ENCODE measurements at places on chromosomes 6 and 20. TPM values are rescaled to one million over a fixed set of nuclear protein-coding genes. Genes with fewer than 3 reads are reported as not detected.

- no peak for DNase-seq
These were observed 111.8 kb downstream of the PSMB1 start for GRCh38 chr6:170441316-170441715.

The C4A gene
- total RNA-seq = 146 TPM

The RSPO3 gene
- 5.2 TPM for total RNA-seq

DNA sequence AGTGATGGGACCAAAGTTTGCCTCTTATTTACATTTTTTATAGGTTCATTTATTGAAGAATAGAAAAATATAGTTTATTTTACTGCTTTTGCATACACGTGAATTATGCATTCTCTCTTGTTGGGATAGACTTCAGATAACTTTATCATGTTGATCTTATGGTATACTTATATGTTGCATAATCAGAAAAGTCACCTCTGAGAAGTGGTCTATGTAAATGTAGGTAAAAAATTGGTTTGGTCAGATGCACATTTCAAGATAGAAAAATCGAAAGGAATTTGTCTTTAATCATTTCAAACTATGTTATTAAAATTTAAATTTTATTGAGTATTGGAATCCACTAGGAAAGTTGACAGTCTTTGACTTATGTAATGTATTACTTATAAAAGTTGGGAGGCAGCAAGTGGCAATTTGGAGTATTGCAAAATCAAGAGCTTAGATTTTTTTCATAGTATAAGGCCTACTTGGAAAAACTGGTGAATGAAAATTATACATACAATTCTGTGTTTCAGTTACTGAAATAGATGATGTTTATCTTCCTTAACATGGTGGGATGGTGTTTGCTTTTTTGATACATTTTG lies 2.4 kb downstream of the PHF3 start:
- no peak for DNase-seq

DNA sequence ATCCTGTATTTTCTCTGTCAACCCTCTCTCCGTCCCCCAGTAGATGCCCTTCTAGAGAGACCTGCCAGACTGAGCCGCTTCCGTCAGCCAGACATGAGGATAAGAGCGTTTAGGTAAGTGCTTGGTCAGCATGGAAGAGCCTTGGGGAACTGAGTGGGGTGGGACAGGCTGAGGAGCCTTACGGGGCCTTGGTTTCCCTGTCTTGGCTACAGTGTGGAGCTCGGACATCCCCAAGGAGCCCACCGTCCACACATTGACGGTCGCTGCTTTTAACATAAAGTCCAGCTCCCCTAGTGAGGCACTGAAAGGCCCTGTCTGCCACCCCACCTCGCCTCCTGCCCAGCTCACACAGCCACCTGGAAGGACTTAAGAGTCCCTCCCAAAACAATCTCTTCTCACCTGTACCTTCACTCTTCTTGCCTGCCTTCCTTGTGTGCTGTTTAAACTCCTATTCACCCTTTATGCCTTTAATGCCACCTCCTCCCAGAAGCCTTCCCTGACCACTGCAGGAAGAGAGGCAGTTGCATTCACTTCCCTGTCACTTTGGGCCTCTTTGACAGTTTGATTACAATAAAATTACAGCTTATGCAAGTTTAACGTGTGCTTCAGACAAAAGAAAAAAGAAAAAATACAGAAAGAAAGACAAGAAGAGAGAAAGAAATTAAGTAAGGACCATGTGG lies 42.3 kb downstream of the PDYN start:
- no peak for DNase-seq

GRCh38 chr20:3203315-3204123 lies 963 bp downstream of the DDRGK1 start:
- DNase-seq = no peak

DNA sequence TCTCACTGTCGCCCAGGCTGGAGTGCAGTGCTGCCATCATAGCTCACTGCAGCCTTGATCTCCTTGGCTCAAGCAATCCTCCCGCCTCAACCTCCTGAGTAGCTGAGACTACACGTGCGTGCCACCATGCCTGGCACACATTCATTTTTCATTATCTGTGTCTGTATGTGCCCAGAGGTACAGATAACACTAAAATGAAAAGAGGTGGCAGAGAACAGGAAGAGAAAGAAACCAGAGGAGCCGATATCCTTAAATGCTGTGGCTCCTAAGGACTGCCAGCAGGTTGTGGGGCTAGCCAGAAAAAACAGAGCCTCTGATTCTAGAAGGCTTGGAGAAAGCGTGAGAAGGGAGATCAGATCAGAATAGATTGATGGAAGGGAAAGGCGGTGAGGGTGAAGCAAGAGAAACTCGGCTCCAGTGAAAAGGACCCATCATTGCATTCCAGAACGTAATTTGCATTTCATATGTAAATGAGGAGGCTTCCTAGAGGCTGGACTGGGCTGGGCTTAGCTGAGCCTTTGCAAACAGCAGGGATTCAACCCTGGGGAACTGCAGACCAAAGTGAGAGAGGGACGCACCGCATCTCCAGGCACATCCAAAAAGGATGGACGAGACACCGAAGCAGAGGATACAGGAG lies 64.2 kb downstream of the GCNT2 start:
- DNase-seq = no peak

The SLC32A1 gene
- total RNA-seq = not detected

The EPHA7 gene
- 2.4 TPM for total RNA-seq

DNA sequence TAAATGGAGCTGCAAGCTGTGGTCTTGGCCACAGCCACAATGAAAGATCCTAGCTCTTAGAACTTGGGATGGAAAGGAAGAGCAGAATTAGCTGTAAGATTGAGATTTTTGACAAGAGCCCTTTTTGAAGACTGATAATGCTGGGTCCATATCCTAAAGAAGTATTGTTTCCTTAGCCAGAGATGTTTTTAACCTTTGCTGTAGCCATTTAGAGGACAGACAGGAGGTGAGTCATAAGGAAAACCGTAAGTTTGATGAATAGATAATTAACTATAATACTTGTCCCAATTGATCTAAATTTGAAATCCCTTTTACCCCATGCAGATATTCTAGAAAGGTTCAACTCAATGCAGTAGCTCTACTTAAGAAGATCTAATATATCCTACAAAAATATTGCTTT lies 213.7 kb downstream of the HTR1B start:
- DNase-seq = no peak

DNA sequence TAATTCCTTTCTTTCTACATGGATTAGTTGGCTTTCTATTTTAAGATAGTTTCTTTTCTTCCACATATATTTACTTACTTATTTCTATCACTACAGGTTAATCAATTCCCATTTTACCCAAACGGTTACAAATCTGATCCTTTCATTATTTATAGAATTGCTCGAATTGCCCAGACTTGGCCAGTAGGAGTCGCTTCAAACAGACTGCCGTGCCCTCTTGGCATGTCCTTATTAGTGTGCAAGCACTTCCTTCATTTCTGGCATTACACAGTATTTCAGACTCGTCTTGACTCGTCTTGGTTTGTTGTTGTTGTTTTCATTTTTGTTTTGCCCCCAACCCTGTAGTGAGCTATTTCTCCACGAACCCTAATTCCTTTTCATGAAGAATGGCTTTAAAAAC lies 74.6 kb downstream of the SAMD3 start:
- DNase-seq = no peak

- no peak for DNase-seq
These were observed 3.0 kb downstream of the CCN2 start for GRCh38 chr6:131947986-131948661.

GRCh38 chr20:62040381-62040922 lies 25.2 kb downstream of the TAF4 start:
- DNase-seq = no peak

- DNase-seq = no peak
These were observed 348.9 kb upstream of the MARCKS start for GRCh38 chr6:113508249-113508648.

Data from aorta (tissue), 5 donors.